Right cardiac atrium (tissue), 5 donors: ENCODE measurements at places on chromosomes 1 and 21. TPM values are rescaled to one million over a fixed set of nuclear protein-coding genes. Genes with fewer than 3 reads are reported as not detected.

The HES3 gene
- not detected for total RNA-seq

The RXFP4 gene
- total RNA-seq = not detected

The OR2L5 gene
- total RNA-seq = not detected

The IFI44 gene
- 12.8 TPM for total RNA-seq

The CTSS gene
- 56.8 TPM for total RNA-seq

The PLA2G2D gene
- total RNA-seq = not detected

The FAM163A gene
- total RNA-seq = not detected

The SLC2A5 gene
- total RNA-seq = 2.6 TPM

The LCE2B gene
- not detected for total RNA-seq

The LRRC38 gene
- total RNA-seq = 3.9 TPM

The SSBP3 gene
- 40.3 TPM for total RNA-seq

The SLC25A34 gene
- 3.0 TPM for total RNA-seq

The PRRX1 gene
- total RNA-seq = 72.8 TPM

The PTGS2 gene
- total RNA-seq = 6.9 TPM

The C4BPA gene
- not detected for total RNA-seq

The VHLL gene
- not detected for total RNA-seq

The KRTAP11-1 gene
- not detected for total RNA-seq

The ITLN2 gene
- total RNA-seq = 2.1 TPM

The LEMD1 gene
- total RNA-seq = not detected

- no peak for DNase-seq
These were observed 34.7 kb downstream of the CELF3 start for GRCh38 chr1:151681923-151682322.

- DNase-seq = peak; percentile 94
These were observed 55.2 kb downstream of the SLC9A1 start for GRCh38 chr1:27099587-27100334.

GRCh38 chr1:79497193-79497773 lies 490.8 kb upstream of the ADGRL4 start:
- DNase-seq = no peak

GRCh38 chr1:63674238-63674864 lies 81.1 kb downstream of the PGM1 start:
- peak; percentile 86 for DNase-seq

DNA sequence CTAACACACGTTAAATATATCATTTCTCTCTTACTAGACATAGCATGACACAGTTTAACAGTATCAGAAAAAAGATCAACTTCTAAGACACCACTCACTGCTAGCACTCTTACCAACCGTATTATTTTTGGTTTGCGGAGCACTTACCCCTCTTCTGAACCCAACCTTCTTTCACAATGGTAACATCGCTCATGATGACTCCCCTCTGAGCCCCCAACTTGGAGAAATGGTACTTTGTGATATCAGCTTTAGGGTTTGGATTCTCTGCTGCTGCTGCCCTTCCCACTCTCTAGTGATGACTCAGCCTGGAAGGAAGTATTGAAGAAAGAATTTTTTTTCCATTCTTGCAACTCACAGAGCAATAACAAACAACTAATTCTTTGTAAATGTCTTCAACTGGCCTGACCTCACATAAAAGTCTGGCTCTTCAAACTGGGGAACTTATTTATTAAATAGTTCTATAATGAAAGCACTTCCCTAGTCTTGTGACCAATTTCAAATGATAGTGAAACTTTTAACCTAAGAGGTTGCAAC lies 7.0 kb downstream of the AKT3 start:
- DNase-seq = no peak

- no peak for DNase-seq
These were observed 14.0 kb upstream of the SGIP1 start for GRCh38 chr1:66519992-66520391.

DNA sequence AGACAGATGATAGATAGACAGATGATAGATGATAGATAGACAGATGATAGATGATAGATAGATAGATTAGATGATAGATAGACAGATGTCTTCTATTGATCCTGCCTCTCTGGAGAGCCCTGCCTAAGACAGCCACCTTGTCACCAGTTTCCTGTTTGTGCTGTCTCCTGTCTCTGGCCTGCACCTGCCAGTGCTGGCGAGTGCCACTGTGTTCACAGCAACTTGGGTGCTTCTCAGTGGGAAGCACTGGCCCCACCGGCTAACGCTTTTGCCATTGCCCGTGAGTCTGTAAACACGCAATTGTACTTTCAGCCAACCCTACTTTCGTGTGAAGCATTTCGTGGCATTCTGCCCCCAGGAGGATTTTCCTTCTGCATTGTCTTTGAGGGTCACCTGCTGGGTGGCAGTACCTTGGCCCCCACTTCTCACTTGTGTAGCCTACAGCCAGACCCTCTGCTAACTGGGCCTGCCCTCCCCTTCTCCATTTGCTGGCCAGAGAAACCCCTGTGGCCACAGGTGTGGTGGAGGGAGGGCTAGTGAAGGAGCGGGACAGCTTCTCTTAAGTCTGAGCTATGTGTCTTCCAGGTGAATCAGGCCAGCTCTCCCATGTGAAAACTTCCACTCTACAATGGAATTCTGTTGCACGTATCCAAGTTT lies 23.4 kb upstream of the PDE9A start:
- DNase-seq = no peak

DNA sequence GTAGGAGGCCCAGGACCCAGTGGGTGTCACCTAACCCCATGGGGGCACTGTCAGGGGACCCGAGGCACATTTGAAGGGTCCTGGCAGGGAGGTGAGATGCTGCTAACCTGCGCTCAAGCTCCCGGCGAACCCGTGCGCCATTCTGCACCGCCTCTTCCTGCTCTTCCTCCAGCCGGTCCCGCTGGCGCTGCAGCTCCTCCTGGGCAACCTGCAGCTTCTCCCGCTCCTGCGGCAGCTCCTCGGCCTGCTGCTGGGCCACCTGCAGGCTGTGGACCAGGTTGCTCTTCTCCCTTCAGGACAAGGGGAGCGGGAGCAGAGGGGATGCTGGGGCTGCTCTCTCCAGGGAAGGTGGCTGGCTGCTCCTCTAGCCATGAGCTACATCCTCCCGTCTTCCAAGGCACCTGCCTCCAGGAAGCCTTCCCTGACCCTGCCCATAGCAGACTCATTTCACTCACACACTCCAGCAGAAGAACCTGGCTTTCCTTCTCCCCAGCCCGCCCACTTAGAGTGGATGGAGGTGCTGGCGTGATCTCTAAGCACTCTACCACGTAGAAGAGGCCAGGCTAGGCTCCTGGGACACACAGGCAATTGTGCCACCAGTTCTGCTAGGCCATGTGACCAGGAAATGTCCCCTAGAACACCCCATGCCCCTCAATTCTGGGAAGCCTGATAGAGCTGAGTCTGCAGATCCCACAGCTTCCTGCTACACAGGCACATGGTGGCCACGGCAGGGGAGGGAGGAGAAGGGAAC lies 15.2 kb upstream of the NBPF1 start:
- DNase-seq = peak; percentile 74

DNA sequence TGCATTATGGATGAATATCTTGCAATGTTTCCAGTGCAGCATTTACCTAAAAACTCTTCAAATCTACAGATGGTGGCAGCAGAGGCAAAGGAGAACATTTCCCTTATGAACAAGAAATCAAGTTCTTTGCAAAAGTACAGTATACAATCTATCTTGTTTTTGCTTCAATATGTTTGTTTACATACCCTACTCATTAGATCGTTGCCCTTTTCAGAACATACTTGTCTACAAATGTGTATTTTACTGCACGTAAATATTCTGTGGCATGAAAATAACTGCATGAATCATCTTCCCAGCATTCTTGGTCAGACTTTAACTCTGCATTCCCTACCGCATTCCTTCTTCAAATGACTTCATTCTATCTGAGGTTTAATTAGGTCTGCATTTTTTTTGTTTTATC lies 212.7 kb downstream of the ZP4 start:
- DNase-seq = no peak

DNA sequence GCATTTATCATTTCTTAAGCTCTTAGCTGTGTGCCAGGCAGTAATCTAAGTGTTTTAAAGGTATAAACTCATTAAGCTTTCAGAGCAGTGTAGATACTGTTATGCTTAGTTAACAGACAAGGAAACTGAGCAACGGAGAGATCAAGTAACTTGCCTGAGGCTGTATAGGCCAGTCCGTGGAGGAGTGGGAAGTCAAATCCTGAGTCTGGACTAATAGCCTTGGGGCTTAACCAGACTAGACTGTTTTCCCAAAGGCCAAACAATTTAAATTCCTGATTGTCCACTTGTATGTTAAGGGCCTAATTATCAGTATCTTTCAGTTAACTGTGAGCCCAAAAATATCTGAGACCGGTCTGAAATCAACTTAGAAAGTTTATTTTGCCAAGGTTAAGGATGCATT lies 2.6 kb downstream of the IFNAR1 start:
- DNase-seq = no peak

GRCh38 chr1:9260059-9260766 lies 25.6 kb downstream of the H6PD start:
- no peak for DNase-seq

DNA sequence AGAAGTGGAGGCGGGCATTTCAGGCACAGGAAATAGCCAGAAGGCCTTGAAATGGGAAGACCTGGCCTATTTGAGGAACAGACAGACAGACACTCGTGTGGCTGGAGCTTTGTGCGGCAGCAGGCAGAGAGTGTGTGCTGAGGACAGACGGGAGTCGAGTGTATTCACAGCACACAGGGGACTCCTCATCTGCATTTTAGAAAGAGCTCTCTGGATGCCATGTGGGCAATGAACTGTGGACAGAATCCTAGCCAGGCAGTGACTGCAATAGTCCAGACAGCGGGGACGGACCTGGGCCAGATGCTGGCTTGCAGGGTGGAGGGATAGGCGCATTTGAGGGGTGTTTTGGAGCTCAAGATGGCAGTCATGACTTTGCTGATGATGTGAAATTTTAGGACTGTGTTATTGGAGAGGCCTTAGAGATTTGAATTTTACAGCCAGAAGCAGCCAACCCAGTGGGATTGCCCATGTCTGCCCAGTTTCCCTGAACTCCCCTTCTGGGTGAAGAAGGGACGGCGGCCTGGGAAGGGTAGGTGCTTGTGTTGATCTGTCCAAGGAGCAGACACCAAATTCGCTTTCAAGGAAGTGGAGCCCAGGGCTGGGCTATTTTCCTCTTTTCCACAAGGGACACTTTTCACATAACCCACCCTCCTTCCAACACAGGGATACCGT lies 43.7 kb downstream of the CHAF1B start:
- DNase-seq = no peak

GRCh38 chr1:12294076-12294475 lies 64.2 kb downstream of the VPS13D start:
- no peak for DNase-seq

- no peak for DNase-seq
These were observed 59.5 kb downstream of the KCNN3 start for GRCh38 chr1:154810571-154810970.

DNA sequence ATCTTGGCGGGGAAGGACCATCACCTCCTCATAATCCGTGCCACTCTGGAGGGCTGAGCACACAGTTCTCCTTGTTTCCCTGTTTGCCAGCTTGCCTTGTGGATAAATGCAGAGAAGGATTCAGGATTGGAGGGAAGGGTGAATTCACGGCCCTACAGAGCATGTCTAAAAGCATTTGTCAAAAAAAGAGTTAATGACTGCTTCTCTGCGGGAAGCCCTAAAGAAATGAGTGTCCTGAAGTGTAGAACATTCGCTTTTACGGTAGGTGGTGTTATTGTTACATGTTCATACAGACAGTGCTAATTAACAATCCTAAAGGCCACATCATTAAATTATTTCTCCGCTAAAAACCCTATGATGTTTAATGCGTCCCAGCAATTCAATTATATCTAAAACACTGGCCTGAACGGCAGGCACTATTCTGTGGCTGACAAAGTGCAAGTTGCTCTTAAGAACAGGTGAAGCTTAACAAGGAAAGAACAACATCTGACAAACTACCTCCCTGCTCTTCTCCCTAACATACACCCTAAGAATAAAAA lies 112.3 kb upstream of the NFIA start:
- no peak for DNase-seq

- DNase-seq = no peak
These were observed 93.8 kb downstream of the USP25 start for GRCh38 chr21:15823486-15824150.

DNA sequence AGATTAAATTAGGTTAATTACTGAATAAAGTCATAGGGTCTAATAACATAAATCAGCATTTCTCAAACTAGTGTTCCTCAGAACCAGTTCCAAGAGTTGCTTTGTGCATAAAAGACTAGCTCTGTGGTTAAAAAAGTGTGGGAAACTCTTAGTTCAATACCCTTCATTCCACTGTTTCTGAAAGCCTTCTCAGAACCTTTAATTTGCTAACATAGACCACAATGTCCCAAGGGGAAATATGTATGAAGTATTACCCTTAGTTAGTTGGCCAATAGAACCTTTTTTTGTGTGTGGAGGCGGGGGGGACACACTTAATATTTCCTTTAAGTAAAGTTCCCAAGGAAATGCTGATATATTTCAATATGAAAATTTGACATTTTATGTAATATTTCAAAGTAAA lies 20.4 kb downstream of the ODF2L start:
- DNase-seq = no peak

GRCh38 chr21:43190951-43191350 lies 22.1 kb downstream of the CRYAA start:
- DNase-seq = peak; percentile 32

GRCh38 chr1:17066361-17067068 lies 12.7 kb upstream of the SDHB start:
- DNase-seq = no peak

DNA sequence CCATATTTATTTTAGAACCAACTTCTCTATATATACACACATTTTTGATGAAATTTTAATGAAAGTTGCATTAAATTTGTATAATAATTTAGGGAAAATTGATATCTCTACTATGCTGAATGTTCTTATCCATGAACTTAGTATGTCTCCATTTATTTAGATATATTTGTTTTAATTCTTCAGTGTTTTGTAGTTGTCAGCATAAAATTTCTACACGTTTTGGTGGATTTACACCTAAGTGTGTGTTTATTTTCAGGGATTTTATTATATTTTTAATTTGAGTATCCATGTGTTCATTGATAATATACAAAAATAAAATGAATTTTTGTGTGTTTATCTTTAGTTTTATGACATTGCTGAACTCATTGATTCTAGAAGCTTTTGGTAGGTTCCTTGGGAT lies 36.7 kb downstream of the PCBP3 start:
- DNase-seq = no peak

- no peak for DNase-seq
These were observed 41.2 kb downstream of the DMAP1 start for GRCh38 chr1:44254392-44254910.

GRCh38 chr1:231612393-231613089 lies 14.0 kb upstream of the DISC1 start:
- peak; percentile 69 for DNase-seq

- peak; percentile 9 for DNase-seq
These were observed 29.3 kb downstream of the RRP1 start for GRCh38 chr21:43818685-43819084.

DNA sequence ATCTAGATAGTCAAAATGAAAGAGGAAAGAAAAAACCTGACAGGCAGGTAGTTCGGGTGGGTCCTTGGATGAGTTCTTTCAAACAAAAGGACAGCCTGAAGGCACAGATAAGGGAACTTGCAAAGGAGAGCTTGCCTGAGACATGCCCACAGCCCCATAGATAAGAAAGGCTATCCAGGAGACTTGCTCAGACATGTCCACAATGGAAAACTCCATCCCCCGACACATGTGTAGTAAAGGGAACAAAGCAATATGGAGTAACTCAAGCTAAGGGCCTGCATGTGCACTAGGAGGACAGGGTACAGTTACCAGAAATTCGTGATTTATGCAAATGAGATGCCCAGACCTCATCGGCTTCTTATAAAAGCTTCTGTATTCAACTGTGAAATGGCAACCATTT lies 281.5 kb downstream of the NEGR1 start:
- DNase-seq = no peak
